ENCODE measurements at places on chromosomes 6 and 20.

DNA sequence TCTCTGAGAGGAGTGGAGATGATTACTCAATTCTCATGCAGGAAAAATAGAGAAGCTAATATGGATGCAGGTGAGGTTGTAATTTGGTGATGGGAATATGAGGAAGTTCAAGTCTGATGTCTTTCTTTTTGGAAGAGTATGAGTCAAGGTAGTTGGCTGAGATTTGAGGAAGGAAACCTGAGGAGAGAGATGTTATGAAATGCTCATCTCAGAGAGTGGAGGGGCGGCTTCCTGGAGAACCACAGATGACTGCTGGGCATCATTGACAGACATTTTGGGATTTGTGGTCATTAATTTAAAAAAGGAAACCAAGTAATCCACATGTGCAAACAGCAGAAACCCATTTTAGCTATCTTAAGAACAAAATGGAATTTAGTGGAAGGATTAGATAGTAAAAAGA lies 72.5 kb upstream of the UST start:
- no peak for DNase-seq

GRCh38 chr6:32940656-32941213 lies at the start of gene HLA-DMB:
Gene HLA-DMB, minus strand, starts transcription at chr6:32941028. Its CDS starts 221 bp downstream, at chr6:32940807.
- no peak for DNase-seq

DNA sequence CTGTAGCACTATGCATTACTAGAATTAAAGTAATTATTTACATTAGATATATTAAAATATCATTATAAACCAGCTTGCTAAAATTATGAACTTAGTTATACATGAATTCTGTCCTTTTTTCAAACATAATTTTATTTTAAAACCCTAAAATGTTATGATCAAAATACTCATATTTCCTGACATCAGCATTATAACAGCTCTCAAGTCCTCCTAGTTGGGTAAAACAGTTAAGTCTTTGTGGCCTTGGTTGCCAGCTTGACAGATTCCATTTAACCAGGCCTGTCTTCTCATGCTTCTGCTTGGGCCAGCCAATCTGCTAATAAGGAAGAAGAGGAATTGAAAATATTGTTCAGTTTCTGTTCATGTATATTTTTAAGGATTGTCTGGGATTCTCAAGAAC lies 147.9 kb upstream of the SLC35B3 start:
- no peak for DNase-seq

- peak; percentile 19 for DNase-seq
Measured at GRCh38 chr6:52420668-52421358, 671 bp downstream of the EFHC1 start.

DNA sequence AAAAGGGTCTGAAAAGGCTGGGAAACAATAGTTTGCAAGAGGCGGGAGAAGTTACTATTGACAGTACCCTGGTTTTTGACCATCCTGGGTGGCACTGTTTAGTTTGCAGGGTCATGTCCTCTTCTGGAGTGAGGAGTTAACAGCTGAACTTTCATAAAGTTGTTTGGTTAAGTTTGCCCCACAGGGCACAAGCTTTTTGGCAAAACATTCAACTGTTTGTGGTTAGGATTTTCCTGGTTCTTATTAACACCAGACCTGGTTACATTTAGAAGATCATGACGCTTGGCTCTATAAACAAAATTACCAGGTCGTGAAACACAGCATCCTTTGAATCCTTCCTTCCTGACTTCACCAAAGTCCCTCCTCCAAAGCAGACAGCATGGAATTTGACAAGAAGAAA lies 106.1 kb downstream of the RIN2 start:
- no peak for DNase-seq

- no peak for DNase-seq
Measured at GRCh38 chr6:6808915-6809314, 220.4 kb downstream of the LY86 start.

DNA sequence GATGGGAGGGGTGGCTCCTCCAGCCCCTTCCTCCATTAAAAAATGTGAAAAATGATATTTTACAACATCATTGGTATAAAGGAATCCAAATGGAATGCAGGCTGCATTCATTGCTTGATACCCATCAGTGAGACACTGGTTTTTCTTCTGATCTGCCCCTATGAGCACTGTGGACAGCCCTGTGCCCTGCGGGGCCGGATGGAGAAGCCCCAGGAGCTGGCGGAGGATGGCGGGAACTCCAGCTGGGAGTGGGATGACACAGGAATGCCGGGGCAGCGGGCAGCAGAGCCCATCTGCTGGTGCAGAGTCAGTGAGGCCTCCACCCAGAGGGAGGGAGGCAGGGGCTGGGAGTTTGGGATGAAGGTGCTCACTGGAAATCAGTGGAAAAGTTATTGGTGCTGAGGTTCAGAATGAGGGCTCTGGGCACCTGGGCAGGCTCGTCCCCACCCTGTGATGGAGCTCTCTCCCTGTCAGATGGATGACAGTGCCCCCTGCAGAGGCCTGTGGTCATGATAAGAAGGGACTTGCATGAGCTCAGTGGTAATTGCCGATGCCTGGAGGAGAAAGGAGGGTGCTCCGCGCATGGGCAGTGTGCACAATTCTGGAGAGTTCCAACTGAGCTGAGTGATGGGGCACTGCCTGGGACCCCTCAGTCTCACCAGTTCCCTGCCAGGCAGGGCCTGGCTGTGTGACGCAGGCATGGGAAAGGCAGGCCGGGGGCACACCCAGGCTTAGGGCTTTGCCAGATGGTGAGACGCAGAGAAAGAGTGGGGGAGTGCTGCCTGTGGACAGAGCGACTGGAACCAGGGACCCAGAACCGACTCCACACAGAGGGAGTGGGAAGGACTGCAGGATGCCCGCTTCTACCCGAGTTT lies 23.2 kb downstream of the CTCFL start:
- DNase-seq, result no peak

GRCh38 chr20:38198238-38198861 lies 33.3 kb upstream of the TGM2 start:
- no peak for DNase-seq

GRCh38 chr20:4344670-4345069 lies 329.3 kb upstream of the RNF24 start:
- no peak for DNase-seq

DNA sequence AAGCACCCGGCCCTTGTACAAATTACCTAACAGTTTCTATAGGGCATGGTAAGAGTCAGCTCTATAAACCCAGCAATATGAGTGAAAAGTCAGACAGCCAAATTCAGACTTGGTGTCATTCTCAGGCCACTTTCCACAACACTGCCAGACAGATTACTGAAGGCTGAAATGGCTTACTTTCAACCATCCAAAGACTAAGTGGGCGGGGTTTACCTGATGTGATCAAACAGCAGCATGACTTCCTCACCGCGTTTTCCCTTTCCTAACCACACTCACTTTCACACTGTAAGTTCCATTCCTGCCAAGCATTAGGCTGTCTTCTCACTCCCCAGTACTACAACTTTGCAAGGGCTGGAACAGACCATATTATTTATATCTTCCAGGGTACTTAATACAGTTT lies 85.9 kb downstream of the SMLR1 start:
- no peak for DNase-seq

DNA sequence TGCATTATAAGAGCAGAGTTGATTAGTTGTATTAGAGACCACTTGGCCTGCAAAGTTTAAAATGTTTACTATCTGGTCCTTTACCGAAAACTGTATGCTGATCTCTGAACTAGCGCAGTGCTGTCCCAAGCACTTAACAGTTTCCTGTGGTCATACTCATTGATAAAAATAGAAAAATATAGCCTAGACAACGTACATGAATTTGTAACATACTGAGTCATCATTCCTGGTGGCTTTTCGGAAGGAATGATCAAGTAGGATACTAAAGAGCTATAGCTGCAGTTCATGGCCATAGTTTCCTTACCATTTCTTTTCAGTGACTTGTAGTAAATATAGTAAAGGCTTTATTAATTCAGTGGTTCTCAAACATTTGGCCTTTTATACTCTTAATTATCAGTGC lies 18.4 kb downstream of the TTK start:
- DNase-seq, result no peak

GRCh38 chr6:43741829-43742228 lies 28.2 kb upstream of the VEGFA start:
- no peak for DNase-seq

DNA sequence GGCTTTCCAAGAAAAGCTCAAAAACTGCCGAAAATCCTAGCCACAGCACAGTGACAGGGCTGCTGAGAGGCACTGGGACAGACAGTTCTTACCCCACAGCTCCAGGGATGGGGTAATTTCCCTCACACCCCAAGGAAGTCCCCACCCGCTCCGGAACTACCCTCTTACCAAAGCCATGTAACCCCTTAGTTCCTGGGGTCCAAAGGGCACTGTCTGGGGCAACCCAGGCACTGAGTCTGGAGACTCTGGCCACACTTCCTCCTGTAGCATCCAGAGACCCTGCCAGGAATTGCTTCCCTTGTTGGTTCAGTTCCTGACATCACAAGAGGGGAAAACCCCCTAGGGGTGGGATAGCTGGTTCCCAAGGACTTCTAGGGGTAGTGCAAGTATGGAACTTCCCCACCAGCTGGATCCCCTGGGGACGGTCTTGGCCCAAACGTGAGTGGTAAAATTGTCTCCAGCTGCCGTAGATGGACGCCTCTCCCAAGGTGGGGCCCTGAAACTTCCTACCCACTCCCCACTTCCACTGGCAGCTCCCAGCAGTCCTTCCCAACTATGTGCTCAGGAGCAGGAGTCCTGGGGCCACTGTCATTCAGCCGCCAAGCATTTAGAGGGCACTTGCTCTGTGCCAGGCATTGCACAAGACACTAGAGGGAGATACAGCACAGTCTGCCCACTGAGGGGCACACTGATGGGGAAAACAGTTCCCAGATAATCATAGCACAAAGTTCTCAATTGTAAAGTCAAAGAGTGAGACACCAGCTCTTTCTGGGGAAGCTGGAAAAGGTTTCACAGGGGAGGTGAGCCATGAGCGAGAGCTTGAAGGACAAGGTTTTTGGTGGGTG lies 17.2 kb upstream of the HCK start:
- peak; percentile 82 for DNase-seq
